ENCODE measurements at places on chromosomes 4 and X. TPM values are rescaled to one million over a fixed set of nuclear protein-coding genes. Genes with fewer than 3 reads are reported as not detected.
A peak's percentile ranks its signal among the peaks of the same experiment; 100 is the strongest.

USP51 gene
- total RNA-seq: 0.92 TPM

ODAPH gene
- total RNA-seq: not detected

DNA sequence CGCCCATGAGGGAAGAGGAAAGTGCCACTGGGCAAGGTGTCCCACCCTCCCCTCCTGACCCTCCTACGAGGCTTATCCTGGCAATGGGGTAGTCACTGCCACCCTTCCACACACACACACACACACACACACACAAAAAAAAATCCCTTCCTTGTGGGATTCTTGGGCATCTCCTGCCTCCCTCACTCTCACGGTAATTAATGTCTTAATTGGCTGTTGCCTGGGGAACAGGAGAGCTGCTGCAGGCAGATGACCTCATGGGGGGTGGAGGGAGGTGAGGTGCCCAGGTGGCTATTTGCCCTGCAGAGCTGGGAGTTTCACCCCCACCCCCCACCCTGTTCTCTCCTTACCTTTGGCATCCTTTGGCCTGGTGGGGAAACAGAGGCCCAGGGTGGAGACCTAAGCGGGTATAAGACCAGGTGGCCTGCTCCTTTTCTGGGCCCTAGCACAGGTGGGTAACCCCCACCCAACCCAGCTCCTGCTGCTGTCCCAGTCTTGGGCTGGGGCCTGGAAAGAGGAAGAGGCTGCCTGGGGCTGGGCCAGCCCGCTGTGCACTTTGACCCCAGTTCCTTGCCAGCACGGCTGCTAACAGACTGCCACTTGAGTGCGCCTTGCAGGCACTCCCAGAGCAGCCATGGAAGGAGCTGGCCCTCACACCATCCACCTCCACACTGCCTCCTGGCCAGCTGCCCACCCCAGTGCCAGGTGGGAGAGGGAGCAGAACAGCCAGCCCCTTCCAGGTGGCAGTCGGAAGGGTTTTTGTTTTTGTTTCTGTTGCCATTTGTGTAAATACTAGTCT, 12.6 kb downstream of the EFNB1 start:
- DNase-seq: no peak

DNA sequence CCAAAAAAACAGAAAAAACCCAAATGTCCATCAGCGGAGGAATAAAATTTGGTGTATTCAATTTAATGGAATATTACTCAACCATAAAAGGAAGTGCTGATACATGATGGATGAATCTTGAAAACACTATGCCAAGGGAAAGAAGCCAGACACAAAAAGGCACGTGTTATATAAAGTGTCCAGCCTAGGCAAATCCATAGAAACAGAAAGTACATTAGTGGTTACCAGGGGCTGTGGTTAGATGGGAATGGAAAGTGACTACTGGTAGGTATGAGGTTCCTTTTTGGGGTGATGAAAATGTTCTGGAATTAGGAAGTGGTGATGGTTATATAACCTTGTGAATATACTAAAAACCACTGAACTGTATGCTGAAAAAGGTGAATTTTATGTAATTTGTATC, 3.5 kb upstream of the CDKL2 start:
- no peak for DNase-seq

DNA sequence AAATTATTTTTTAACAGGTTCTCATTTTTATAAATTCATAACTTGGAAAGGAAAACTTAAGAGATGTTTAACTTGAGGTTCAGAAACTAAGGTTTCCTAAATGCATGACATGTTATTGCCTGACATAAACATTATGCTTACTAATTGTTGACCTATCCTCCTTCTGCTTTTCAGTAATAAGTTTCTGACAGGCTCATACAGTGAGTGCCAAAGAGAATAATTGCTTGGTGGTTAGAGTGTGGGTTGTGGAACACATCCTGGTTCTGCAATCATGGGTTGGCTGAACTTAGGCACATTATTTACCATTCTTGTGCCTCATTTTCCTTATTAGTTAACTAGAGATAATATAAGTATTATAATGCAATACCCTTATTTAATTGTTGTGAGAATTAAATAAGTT, 56.5 kb downstream of the BMPR1B start:
- no peak for DNase-seq

GRCh38 chr4:168357941-168358340, 39.4 kb upstream of the DDX60 start:
- DNase-seq: no peak

DNA sequence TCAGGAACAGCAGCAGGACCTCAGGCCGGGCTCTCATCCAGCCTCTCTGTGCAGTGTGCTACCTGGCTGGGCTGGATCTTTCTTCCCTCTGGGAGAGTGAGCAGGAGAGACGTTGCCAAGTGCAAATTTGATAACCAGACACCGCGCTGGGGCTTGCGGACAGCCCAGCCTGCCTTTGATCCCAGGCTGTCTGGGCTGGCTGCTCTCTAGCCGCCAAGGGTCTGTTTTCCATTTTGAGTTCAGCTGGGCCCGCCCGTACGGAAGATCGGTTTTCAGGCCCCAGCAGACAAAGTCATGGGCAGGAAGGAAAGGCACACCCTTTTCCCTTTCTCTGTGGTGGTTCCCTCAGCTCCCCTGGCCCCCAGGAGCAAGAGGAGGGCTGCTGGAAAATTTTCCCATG, 90.2 kb downstream of the CPZ start:
- no peak for DNase-seq

ITM2A gene
- total RNA-seq: 159 TPM

NWD2 gene
- not detected for total RNA-seq

ARHGAP6 gene
- total RNA-seq: 1.7 TPM

GRCh38 chr4:34419871-34420270, 1824.4 kb downstream of the ARAP2 start:
- no peak for DNase-seq

DNA sequence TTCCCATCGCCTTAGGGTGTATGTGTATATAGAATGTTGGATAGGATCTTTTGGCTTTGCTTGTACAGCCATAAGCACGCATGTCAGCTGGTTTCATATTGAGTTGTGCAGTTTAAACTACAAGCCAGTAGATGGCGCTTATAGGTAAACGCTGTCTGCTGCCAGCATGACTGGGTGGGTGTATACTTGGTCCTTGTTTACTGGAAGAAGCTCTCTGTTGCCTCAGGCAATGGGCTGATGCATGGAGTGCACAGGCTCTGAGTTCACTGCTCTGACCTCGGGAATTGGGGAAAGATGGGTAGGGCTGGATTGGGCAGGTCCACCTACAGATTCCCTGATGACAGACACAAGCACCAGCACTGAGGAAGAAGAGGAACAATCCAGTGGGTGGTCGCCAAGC, 831.5 kb downstream of the STIM2 start:
- no peak for DNase-seq

GRCh38 chrX:35800474-35800873, 2.3 kb downstream of the MAGEB16 start:
- DNase-seq: no peak

CLCN5 gene
- total RNA-seq: 9.2 TPM

GRCh38 chrX:118183606-118184005, 67.0 kb upstream of the KLHL13 start:
- DNase-seq: no peak

- no peak for DNase-seq
Measured at GRCh38 chr4:53195815-53196661, 169.8 kb downstream of the SCFD2 start.

AMTN gene
- total RNA-seq: not detected

GRCh38 chr4:151165205-151166000, 66.0 kb downstream of the RPS3A start:
- no peak for DNase-seq

- DNase-seq: no peak
Measured at GRCh38 chrX:47181301-47181700, 12.3 kb upstream of the UBA1 start.

AWAT1 gene
- total RNA-seq: not detected

DNA sequence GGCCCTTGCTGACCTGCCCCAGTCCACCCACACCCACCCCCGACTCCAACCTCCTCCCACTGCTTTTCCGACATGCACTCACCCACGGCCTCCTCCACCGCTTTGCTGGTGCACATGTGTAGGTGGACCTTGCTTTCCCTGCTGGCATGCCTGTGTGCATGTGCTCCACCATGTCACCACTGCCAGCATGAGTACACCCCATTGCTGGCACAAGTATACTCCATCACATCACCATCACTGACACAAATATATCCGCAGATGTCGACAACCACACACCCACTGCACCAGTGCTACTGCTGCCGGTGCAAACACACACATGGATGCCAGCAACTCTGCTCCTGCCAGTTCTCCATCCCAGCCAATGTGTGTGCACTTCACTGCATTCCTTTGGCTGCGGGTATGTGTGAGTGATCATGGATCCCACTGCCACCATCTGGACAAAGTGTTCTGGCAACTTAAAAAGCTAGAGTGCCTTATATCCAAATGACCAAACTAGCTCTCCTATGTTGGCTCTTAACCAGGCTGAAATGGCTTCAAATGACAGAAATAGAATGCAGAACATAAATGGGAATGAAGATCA, 1072.3 kb downstream of the RAPGEF2 start:
- no peak for DNase-seq

FAAH2 gene
- not detected for total RNA-seq

DNA sequence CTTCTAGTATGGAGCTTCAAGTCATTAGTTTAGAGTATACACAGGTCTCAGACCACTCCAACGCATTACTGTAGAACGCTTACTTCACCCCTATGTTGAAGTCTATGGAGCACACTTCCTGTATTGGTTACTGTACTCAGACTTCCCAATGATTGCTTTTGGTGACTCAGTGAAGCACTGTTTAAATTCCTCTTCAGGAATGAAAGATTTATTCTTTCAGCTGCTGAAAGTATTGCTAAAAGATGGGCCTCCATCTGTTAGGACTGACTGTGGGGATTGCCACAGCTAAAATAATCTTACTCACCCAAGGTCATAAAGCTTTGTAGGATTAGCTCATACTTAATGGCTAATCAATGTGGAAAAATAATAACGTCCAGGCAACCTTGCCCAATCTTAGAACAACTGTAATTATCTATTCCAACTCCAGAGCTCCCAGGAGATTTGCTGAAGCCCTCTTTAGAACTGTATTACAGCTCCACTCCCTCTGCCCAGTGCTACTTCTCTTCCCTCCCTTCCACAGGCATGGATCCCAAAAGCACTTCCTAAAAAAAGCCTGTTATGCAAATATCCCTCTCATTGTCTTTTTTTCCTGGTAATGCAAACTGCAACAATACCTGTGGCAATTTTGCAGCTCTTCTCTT, 281.9 kb upstream of the HS3ST1 start:
- DNase-seq: no peak

DNA sequence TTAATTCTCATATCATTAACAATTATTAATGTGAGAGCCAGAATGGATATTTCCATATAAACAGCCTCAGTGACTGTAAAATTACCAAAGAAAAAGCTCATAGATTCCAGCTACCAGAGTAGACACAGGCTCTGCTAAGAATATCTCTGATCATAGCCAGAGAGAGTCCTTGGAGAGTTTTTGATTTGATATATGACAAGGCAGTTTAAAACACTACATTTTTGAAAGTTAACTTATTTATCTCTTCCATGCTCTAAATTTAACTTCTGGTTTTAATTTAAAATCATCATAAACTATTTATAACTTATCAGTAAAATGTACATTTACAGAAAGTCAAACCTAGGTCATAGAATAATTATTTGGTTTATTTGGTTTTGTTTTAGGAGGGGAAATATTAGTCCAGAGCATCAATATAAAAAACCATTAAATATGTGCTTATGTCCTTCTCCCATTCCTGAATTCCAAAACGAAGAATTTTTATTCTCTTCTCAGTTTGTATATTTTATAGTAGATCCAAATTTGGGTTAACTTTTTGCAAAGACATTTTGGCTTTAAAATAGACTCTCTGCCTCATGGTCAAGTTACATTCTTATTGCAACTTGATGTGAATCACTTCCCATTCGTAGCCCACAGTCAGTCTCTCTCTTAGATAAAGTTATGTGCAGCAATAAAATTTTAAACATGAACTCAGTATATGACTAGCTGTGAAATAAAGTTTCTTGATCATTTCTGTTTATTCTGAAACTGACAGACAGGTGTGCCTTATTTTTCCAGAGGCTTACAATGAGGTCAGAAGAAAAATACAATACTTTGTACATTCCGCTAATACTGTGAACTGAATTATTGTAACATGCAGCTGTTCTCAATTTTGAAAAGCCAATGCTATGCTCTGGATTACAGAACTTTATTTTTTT, 267.1 kb downstream of the PAPSS1 start:
- DNase-seq: no peak

DNA sequence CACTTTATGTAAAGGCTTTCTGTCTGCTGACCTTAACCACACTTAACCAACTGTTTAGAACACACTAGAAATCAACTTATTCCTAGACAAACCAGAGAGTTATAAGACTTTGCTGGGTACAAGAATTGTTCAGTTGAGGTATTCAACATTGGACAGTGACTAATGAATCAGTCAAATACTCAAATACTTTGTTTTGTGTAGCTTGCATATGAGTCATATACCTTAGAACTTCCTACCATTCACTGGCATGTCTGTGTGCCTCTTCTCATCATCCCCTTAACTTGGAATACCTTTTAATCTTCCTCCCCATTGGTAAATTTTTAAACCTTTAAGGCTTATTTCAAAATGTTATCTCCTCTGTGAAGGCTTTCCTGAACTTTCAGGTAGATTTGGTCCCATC, 708.8 kb upstream of the GRIA3 start:
- no peak for DNase-seq

DNA sequence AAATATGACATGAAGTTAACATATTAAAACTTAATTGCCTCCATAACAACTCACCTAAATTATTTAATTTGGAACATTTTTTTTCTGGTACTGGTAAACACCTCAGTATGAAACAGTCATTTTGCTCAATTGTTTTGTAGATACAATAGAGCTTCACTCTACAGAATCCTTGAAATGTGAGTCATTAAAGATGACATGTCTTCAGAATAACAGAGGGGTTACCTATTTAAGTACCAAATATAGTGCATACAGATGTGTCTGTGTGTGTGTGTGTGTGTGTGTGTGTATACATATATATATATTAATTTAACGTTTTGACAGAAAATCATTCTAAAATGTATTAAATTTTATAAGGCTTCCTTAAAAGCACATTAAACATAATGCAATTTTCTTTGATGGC, 297.6 kb downstream of the INPP4B start:
- no peak for DNase-seq

GRCh38 chr4:105808750-105809041, 86.6 kb upstream of the NPNT start:
- no peak for DNase-seq

LRCH2 gene
- total RNA-seq: 2.7 TPM

GRCh38 chrX:118506805-118507480, 11.3 kb downstream of the DOCK11 start:
- no peak for DNase-seq

- peak; percentile 5 for DNase-seq
Measured at GRCh38 chr4:176498617-176499256, 179.0 kb downstream of the SPCS3 start.

- DNase-seq: no peak
Measured at GRCh38 chr4:105641845-105642244, 66.6 kb downstream of the INTS12 start.

SLC6A14 gene
- not detected for total RNA-seq
